ENCODE measurements at places on chromosomes 7 and 10. TPM values are rescaled to one million over a fixed set of nuclear protein-coding genes. Genes with fewer than 3 reads are reported as not detected.

GRCh38 chr10:83834096-83834495 lies 305.2 kb upstream of the GHITM start:
- DNase-seq, result no peak

DNA sequence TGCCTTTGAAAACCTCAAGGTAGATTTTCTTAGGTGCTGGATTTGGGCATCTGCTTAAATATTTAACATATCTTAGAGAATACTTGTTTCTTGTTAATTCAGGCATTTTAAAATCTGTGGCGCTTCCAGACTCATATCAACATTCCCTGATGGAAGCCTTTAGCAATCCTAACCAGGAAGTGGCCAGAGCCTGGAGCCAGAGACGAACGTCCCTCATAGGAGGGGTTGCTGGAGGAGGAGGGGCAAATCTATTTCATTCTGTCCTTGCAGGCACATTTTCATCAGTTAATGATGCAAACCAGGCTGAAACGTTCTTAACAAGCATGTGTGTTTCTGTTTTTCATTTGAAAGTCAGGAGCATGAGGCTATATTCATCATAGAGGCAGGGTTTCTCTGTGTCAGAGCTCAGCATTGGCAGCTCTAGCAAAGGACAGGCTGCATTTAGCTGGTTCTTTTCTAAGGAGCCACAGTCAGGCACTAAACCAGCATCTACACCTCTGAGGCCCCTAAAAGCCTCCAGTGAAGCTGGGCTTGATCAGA lies 17.8 kb upstream of the IFIT2 start:
- DNase-seq, result no peak

- no peak for DNase-seq
Measured at GRCh38 chr10:11631890-11632587, 20.6 kb upstream of the USP6NL start.

MOGAT3 gene
- total RNA-seq, result not detected

DNA sequence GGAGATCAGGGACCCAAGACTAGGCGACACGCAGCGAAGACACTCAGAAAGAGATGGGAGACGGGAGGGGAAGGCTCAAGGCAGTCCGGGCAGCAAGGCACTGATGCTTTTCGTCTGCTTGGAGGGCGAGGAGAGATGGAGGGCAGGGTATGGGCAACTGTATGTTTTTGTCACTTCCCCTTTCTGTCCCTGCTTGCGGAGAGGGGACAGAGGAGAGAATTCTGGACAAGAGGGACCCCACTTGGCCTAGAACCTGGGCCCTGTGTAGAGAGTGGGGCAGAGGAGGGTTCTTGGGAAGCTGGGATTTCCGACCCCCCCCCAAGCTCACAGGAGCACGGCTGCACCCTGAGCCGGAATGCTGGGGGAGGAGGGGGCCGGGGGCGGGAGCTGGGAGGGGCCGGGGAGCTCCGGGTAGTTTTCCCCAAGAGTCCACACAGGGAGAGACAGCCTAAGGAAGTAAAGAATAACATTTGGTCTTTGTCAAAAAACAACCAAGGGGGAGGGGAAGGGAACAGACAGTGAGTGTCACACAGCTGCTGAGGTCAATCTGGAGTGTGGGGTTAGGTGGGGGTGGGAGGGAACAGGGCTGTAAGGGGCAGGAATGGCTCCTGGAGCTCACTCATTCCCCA lies 1.8 kb downstream of the LRCH4 start:
- DNase-seq, result no peak

GRCh38 chr7:40177071-40177470 lies 42.3 kb downstream of the SUGCT start:
- DNase-seq, result no peak

DNA sequence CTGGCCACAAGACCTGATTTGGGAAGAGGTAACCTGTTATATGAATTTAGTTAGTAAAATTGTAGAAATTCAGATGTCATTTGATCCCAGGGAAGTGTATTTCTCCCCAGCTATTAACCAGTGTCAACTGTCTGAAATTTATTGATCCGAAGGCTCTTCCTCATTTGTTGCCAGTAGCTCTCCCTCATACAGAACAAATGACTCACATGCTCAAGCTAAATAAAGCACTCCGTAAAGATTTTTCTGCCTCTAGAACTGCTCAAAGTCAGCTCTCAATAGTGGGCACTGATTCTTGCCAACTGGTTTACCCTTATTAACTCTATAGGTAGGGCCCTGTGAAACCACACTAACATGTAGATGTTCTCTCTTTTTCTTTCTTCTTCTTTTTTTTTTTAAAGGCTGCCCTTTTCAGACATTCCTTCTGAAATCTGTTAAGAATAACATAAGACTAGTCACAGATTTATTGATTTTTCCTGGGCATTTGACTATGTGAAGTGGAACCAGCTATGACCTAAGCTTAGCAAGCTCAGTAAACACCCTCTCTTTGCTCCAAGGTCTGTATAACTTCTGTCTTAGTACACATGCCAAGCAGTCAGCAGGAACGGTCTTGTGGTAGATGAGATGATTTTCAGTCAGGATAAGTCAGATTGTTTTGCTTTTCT lies 21.8 kb downstream of the RPA3 start:
- DNase-seq, result no peak

CYP3A5 gene
- total RNA-seq, result 0.20 TPM

DNA sequence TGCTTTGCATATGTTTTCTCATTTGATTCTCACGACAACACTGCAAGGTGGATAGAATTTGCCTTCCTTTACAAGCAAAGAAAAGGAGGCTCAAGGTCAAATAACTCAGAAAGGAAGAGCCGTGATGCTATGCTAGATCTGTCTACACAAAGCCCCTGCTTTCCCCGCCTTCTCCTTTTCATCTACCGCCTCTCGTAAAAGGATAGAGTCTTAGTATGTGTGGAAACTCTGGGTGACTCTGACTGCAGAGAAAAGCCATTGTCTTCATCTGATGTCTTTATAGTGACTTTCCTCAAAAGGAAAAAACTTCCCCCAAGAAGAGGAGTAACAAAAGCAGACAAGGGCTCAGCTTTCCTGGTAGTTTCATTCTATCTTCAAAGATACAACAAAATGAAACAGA lies 292.7 kb downstream of the ACTR3B start:
- DNase-seq, result no peak

STRIP2 gene
- total RNA-seq, result 64.1 TPM

MKRN1 gene
- total RNA-seq, result 51.9 TPM

DNA sequence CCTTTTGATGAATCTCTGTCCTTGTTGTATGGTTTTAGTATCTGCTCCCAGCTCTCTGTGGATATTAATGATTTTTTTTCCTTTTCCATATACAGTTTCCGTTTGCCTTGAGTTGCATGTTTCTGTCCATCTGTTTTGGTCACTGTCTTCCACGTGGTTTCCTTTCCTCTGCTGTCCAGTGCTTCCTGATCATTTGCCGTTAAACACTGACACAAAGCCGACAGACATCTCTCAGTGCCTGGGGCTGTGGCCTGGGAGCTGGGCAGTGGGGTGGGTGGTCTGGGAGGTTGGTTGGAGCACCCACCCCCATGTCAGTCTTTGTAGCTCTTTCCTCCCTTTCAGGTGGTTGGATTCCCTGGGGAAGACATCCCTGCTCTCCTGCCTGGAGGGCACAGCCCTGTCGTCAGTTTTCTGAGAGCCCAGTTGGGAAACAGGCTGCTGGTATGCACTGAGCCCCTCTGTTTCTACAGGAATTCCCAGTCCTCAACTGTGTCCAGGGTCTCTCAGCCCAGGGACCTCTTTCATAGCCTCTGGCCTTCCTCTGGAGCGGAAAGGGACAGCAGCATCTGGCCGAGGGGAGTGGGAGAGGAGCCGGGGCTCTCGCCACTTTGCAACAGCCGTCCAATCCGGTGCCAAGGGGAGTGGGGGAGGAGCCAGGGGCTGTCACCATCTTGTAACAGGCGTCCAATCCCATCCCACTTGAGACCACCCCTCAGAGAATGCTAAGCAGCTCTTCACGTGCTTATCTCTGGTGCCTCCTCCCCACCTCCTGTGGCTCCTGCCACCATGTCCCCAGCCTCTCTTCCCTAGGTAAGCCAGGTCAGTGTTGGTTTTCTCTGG lies 26.7 kb upstream of the MKI67 start:
- no peak for DNase-seq

DNA sequence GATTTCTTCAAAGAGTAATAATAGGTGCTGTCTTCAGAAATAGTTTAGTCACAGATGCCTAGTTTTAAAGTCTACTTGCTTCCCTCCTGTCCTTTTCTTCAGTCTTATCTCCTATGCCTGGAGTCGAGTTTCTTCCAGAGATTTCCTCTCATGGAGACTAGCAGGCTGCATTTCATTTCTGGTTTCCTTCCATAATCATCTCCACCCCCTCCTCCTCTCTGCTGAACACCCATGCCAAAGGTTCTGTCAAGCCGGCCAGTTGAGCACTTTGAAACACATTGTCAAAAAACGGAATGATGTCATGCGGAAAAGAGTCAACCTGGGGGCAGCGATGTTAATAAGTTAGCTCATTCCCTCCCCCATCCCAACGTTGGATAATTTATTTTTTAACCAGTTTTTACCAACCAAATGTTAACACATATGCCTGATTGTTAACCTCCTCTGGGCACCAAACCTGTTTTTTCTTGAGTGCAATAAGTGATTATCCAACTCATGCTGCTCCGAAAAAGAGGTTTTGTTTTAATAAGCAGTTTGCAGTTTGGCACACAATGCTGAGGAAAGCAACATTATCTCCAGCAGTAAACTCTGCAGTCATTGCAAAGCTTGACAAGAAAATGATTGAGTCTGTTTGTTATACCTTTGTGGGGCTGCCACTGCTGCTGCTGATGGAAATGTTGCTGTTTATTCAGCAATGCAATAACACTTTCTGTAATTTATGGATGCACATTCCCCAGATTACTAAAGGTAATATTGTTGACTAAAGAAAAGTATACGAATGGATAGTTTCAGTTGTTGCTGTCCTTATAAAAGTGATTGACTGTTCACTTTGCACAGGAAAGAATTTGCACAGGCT lies 161.6 kb downstream of the LRMDA start:
- no peak for DNase-seq

- no peak for DNase-seq
Measured at GRCh38 chr7:135493362-135493761, 16.5 kb downstream of the CNOT4 start.

DNA sequence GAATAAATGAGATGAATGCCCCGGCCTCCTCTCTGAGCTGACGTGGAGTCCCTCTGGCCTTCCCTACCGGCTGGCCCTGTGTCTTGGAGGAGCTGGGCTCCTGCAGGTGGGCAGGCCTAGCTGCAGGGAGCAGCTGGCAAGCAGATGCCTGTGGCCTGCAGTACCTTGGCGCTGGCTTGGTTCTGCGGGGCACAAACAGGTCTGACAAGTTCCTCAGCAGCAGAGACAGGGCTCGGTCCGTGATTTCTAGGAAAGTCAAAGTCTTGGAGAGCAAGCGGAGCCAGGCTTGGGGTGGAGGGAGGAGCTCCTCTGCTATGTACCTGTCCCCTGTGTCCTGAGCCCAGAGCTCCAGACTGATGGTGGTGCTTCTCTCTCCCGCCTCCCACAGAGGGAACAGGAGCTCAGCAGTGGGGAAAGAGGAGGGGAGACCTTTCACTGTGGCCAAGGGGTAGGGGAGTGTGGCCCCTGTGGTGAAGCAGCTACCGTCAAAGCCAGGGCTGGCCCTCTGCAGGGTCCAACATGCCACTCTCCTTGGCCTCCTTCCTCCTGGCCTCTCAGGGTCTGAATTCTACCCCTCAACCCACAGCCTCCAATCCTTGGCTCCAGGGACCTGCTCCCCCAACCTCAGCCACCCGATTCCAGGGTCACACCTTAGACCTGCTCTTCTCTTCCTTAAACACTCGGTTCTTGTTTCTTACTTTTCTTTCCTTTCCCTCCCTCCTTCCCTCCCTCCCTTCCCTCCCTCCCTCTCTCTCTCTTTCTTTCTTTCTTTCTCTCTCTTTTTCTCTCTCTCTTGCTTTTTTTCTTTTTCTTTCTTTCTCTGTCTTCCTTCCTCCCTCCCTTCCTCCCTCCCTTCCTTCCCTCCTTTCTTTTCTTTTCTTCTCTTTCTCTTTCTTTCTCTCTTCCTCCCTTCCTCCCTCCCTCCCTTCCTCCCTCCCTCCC lies 20.1 kb downstream of the MYL10 start:
- DNase-seq, result no peak

- no peak for DNase-seq
Measured at GRCh38 chr10:125823663-125824251, 411 bp downstream of the BCCIP start.

DNA sequence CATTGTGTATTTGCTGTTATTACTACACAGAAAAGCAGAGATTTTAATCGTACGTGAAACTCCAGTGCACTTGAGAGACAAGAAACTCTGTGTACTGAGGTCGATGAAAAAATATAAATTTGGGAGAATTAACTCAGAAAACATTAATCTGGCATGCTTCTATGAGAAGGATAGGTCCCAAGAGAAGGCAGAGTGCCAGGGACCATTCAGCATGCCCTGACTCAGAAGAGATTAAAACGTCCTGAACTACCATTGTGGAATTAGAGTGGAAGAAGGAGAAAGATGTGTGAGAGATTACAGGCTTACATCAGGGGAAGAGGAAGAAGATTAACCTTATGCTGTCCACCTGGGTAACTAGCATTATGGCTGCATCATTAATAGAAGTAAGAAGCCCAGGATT lies 72.4 kb downstream of the REEP3 start:
- no peak for DNase-seq

- DNase-seq, result no peak
Measured at GRCh38 chr7:101868191-101868950, 50.9 kb downstream of the CUX1 start.

GRCh38 chr7:96285579-96285978 lies 36.3 kb downstream of the SLC25A13 start:
- DNase-seq, result no peak

DNA sequence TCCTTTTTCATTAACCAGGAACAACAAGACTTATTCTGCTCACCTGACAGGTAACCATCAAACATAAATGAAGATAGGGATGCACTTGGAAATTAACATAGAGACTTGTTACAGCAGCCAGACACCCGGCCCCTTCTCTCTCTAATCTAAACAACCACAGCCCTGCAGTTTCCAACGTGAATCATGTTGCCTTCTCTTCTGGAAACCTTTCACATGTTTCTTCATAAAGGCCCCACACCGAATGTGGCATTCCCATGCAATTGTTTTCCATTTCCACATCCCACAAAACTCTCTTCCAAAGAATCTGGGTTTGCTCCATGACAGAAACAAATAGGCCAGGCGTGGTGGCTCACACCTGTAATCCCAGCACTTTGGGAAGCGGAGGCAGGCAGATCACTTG lies 15.0 kb upstream of the WDR86 start:
- no peak for DNase-seq

ARPC1B gene
- total RNA-seq, result 240 TPM

- DNase-seq, result no peak
Measured at GRCh38 chr10:17348501-17349349, 105.7 kb downstream of the ST8SIA6 start.

- DNase-seq, result peak; percentile 80
Measured at GRCh38 chr10:103712898-103713498, 142.4 kb downstream of the SH3PXD2A start.

All from activated T-cell treated with anti-CD3 and anti-CD28 coated beads, Interleukin-2, amount 50 U/mL, for 4 hours (primary cell).